ENCODE measurements at places on chromosomes 7 and 10. TPM values are rescaled to one million over a fixed set of nuclear protein-coding genes. Genes with fewer than 3 reads are reported as not detected.

Gene CALML5
- not detected for total RNA-seq

- peaks cover 32% of the 10 kb centered on the region for H3K4me1 ChIP-seq
- H3K27ac ChIP-seq = no peak overlapping the region
- H3K27me3 ChIP-seq = no peaks in the 10 kb centered on the region
- no peaks in the 10 kb centered on the region for H3K36me3 ChIP-seq
- no peak overlapping the region for H3K4me3 ChIP-seq
Measured at GRCh38 chr10:50610368-50610767, 13.4 kb downstream of the SGMS1 start.

Gene C1GALT1
- total RNA-seq = 15.3 TPM

DNA sequence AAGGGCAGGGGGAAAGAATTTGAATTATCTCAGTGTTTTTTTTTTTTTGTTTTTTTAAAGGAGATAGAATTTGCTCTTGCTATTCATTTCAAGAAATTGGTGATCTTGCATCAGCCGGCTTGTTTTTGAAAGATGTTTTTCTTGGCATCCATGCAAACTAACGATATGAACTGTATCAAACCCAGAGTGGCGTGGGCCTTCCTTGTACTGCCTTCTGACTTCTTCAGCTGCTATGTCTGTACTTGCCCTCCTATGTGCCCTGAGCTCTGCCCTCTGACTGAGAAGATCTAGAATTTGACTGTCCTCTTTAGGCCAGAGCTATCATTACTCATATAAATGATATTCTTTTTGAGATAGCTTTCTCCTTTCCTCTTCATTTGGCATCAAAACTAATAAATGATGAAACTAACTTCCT lies 183.1 kb downstream of the EXOC4 start:
- H3K36me3 ChIP-seq = no peaks in the 10 kb centered on the region
- no peaks in the 10 kb centered on the region for H3K27me3 ChIP-seq
- DNase-seq = no peak
- H3K27ac ChIP-seq = no peak overlapping the region

DNA sequence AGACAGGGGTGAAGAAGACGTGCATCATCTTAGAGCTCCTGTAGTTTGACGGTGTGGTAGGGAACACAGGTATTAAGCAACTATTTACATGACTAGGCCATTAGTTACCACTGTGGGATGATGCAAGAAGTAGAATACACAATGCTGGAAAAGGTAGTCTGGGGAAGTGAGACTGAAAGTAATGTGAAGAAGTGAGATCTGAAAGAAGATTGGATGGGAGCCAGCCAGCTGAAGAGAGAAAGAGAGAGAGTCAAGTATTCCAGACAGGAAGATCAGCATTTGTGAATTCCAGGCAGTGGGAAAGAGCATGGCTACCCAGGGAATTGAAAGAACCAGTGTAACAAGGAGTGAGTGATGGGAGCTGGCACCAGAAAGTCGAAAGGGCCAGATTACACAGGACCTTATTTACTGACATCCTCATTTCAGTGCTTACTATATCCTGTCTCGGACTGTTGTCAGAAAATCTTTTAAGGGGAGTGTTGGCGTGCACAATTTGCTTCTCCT lies 4.0 kb upstream of the CFAP58 start:
- H3K27ac ChIP-seq = no peak overlapping the region
- H3K4me1 ChIP-seq = peaks cover 13% of the 10 kb centered on the region
- H3K27me3 ChIP-seq = no peaks in the 10 kb centered on the region
- H3K36me3 ChIP-seq = no peaks in the 10 kb centered on the region
- no peak overlapping the region for H3K4me3 ChIP-seq

DNA sequence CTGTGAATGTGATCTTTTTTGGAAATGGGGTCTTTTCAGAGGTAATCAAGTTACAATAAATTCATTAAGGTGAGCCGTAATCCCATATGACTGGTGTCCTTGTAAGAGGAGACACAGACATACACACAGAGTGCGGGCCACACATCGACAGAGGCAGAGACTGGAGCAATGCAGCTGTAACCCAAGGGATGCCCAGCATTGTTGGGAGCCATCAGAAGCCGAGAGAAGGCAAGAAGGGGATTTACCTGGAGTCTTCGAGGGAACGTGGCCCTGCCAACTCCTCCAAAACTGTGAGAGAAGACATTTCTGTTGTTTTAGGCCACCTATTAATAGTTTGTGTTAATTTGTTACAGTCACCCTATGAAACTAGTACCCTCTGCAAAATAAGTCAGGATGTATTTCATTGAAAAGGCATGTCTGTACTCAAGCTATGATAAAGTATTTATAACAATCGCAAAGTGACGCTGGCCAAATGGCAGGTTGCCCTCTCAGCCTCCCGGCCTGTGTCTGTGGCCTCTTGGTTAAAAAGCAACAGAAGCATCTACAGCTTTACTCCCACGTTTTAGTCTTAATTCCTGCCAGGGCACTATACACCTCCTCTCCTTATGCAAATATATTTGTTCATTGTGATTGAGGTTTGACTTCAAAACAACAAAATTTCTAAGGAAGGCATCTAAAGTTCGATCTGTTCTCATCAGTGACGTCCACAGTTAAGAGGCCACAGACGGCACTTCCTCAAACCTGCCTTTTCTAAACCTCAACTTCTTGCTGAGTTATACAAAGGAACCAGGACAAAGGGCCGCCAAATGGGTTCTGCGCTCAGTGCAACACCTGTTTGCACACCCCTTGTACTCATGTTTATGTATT lies 46.8 kb downstream of the HIPK2 start:
- peaks cover 4% of the 10 kb centered on the region for H3K36me3 ChIP-seq
- no peak overlapping the region for H3K27ac ChIP-seq
- DNase-seq = no peak
- H3K27me3 ChIP-seq = peaks cover 6% of the 10 kb centered on the region
- H3K4me3 ChIP-seq = no peak overlapping the region

Gene BUD31
- total RNA-seq = 73.9 TPM

GRCh38 chr7:115552766-115553165 lies 477.8 kb downstream of the TFEC start:
- H3K36me3 ChIP-seq = no peaks in the 10 kb centered on the region
- DNase-seq = no peak
- H3K4me1 ChIP-seq = no peaks in the 10 kb centered on the region
- H3K27me3 ChIP-seq = no peaks in the 10 kb centered on the region

Gene PAPOLB
- total RNA-seq = 1.2 TPM

DNA sequence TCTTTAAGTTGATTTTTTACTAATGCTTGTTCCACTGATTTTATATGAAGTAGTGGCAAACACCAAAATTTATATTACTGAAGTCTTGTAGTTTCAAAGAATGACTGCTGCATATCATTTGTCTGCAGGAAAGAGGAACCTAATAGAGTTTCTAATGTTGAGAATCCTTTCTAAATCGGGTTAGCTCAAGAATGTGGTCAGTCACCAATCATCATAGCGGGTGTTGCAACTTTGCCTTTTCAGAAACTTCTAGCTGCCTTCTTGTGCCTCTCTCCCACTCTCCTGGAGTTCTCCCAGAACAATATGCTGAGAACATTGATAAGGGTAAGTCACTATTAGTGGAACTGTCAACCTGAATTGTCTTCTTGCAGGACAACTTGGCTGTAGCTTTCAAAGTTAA lies 524.8 kb upstream of the SORCS1 start:
- no peak overlapping the region for H3K4me3 ChIP-seq
- no peaks in the 10 kb centered on the region for H3K27me3 ChIP-seq
- H3K4me1 ChIP-seq = peaks cover 8% of the 10 kb centered on the region
- no peak overlapping the region for H3K27ac ChIP-seq
- H3K36me3 ChIP-seq = no peaks in the 10 kb centered on the region

Gene SMO
- 5.9 TPM for total RNA-seq

GRCh38 chr10:29253690-29254029 lies 35.2 kb upstream of the LYZL1 start:
- peaks cover 13% of the 10 kb centered on the region for H3K27me3 ChIP-seq
- H3K36me3 ChIP-seq = no peaks in the 10 kb centered on the region
- H3K4me3 ChIP-seq = no peak overlapping the region
- no peak for DNase-seq
- peaks cover 25% of the 10 kb centered on the region for H3K4me1 ChIP-seq

Gene DYNC1I1
- 11.0 TPM for total RNA-seq

- H3K4me3 ChIP-seq = no peak overlapping the region
- DNase-seq = no peak
- peaks cover 7% of the 10 kb centered on the region for H3K4me1 ChIP-seq
- no peaks in the 10 kb centered on the region for H3K36me3 ChIP-seq
Measured at GRCh38 chr7:116528008-116528789, 3.4 kb downstream of the CAV1 start.
